CD4-positive, alpha-beta T cell treated with Interleukin-6 for 4 hours (primary cell): ENCODE measurements at places on chromosomes 1 and 21.
A peak's percentile ranks its signal among the peaks of the same experiment; 100 is the strongest.

GRCh38 chr1:156146020-156146768, 7.2 kb upstream of the SEMA4A start:
- peak; percentile 62 for DNase-seq

- no peak for DNase-seq
Measured at GRCh38 chr1:56780128-56780750, 39.0 kb downstream of the FYB2 start.

- no peak for DNase-seq
Measured at GRCh38 chr1:203282720-203283542, 22.4 kb upstream of the BTG2 start.

GRCh38 chr1:235106457-235106856, 22.2 kb downstream of the TOMM20 start:
- no peak for DNase-seq

- DNase-seq = no peak
Measured at GRCh38 chr1:236998546-236998945, 5.7 kb downstream of the MT1HL1 start.

DNA sequence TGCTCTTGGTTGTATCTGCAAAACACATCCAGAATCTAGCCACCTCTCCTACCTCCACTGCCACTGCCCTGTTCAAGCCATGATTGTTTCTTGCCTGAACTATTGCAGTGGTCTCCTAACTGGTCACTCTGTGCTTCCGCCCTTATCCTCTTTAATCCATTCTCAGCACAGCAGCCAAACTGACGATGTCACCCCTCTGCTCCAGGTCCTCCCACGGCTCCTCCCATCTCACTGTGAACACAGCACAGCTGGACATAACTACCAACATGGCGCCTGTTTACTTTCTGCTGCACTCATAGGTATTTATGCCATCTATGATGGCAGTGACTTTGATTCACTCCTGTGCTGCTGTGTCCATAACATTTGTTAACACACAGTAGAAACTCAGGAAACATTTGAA, 406.7 kb downstream of the DISC1 start:
- DNase-seq = no peak

DNA sequence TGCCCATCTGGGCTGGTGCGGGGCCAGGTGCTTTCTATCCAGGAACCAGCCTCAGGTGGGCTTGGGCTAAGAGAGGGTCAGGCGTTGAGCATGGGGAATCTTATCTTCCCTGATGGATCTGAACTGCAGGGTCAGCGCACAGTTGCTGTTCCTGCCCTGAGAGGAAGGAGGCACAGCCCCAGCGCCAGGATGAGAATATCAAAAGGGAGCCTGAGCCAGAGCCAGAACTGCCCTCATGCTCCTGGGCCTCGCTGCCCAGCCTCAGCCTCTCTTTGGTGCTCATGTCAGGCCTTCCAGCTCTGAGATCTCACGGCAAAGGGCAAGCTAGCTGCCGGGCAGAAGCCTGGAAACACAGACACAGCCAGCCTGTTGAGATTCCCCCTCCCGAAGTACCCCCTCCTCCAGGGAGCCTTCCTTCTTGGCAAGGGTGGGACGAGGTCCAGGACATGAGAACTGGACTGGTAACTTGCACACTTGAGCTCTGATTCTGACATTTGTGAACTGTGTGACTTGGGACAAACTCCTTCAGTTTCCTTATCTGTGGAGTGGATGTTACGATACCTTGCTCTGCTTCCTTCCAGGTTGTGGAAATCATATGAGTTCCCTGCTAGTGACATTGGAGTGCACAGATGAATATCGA, 1.2 kb upstream of the LAD1 start:
- DNase-seq = no peak

DNA sequence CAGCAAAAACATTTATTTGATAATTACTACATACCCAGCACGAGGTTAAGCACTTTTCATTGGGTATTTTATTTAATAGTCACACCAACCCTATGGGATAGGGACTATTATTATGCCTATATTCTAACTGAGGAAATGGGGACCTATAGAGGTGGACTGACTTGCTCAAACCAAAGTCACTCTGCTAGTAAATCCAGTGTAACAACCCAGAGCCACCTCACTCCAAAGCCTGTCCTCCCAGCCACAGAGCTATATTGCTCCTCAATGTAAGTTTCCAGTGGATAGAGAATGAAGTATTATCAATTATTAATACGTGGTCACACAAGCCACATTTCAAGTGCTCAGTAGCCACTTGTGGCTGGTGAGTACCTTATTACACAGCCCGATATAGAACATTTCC, 97.5 kb downstream of the RGS2 start:
- no peak for DNase-seq

DNA sequence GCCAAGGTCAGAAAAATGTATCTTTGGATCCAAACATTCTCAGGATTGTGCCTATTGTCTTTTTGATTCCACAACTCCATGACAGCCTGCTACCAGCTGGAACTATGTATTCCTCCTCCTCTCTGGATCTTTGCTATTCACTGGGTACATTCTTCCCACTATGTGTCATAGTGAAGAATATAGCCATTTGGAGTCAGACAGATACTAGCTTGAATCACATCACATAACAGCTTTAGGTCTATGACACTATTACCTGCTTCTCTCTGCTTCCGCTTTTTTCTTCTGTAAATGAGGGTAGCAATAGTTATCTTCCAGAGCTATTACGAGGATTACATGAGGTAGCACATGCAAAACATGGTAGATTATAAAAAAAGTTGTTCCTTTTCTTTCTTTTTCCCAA, 5.4 kb upstream of the EXO1 start:
- DNase-seq = no peak

DNA sequence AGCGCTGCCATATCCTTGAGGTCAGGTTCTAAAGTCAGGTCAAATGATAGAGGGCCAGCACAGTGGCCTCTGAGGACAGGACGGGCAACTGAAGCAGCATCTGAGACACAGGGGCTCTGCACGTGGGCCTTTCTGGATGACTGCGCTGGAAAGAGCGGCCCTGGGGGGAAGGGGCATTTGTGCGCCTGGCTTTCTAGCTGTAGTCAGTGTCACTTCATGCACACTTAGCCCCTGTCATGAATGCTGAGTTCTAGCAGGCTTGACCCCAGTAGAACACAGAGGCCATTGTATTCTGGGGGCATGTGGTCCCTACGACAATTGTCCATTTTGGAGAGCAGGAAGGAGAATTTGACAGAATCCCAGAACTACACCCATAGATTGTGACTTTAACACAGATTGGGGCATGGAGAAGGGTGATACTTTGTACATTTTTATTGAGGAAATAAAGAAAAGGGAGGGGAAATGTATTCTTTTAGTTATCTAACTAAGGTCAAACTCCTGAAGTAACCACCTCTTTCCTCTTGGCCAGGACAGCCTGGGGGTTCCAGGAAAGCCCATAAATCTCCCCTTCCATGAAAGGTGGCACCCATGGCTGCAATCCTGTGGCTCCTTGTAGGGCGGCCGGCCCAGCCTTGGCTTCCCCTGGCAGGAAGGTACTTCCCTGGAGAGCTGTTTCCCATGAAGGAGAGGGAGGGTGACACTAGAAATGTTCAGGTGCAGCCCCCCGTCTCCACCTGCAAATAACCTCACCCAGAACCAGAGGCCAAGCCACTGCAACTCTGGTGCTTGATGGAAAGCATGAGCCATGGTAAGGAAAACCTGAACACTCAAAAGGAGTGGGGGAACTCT, 34.4 kb downstream of the NTPCR start:
- DNase-seq = no peak

DNA sequence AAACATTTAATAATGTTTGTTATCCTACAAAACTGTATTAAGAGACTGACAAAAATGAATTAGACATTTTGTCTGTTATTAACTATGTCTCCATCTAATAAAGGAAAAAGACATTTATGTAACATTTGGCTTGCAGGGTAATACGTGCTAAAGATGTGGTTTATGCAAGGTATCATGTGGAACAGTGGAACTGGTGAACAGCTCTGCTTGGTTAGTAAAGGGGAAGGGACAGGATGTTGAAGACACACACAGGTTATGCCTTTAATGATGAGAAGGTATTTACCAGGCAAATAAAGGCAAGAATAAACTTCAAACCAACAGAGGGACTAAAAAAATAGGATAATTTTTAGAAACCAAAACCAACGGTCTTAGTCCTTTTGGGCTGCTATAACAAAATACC, 93.1 kb downstream of the UCHL5 start:
- DNase-seq = no peak

GRCh38 chr1:240739754-240740153, 127.8 kb upstream of the GREM2 start:
- DNase-seq = no peak

- no peak for DNase-seq
Measured at GRCh38 chr1:98344731-98345130, 316.8 kb upstream of the SNX7 start.

DNA sequence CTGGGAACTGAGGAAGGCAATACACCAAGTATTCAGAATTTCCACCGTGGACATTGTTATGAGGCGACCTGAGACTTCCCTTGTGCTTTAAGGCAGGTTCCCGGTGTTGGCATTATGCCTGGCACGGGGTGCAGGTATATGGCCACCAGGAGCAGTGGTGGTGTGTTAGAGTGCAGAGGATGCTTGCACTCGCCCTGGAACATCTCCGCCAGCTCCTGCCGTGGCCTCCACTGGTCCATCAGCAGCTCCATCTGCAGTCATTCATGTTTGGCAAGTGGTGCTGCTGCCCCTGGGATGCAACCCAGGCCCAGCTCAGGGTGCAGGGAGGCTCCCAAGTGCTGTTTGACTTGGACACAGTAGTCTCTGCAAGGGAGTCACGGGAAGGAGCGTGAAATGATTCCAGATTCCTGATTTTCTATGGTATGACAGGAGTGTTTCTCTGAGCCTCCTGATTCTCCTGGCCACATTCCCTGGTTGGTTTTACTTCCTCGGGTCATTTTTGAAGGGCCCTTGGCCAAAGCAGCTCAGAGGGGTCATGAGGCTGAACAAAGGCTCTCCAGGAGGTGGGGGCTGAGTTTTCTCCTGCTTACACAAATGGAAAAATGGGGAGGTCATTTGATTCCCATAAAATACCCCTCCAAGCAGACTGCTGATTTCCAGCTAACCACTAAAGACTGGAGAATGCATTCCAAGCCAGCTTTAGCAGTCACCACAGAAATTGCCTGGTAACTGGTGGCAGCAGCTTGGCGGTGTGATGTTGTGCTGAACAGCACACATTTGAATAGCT, 60.4 kb upstream of the PSEN2 start:
- no peak for DNase-seq

GRCh38 chr1:40739455-40740008, 44.1 kb upstream of the KCNQ4 start:
- DNase-seq = no peak

GRCh38 chr1:74471470-74471869, 40.9 kb downstream of the LRRC53 start:
- no peak for DNase-seq

- DNase-seq = no peak
Measured at GRCh38 chr1:224235813-224236493, 52.9 kb downstream of the DEGS1 start.

DNA sequence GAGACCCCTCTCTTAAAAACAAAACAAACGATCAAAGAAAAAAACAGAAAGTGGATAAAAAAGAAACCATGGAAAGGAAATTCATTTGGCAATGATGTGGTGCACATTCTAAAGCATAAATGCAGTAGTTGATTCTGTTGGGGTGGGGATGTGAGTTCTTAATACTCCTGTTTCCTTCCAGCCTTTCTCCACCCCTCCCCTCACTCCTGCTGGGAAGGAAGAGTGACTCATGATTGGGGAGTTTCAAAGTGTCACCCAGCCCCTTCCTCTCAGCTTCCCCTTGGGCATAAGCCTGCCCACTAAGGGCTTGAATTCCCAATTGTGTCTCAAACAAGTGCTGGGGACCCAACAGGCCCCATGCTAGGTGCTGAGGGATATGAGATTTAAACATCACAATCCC, 6.7 kb upstream of the PINK1 start:
- no peak for DNase-seq

GRCh38 chr1:213744780-213745179, 243.0 kb upstream of the PROX1 start:
- no peak for DNase-seq

- DNase-seq = no peak
Measured at GRCh38 chr21:31258073-31258472, 86.0 kb downstream of the TIAM1 start.

DNA sequence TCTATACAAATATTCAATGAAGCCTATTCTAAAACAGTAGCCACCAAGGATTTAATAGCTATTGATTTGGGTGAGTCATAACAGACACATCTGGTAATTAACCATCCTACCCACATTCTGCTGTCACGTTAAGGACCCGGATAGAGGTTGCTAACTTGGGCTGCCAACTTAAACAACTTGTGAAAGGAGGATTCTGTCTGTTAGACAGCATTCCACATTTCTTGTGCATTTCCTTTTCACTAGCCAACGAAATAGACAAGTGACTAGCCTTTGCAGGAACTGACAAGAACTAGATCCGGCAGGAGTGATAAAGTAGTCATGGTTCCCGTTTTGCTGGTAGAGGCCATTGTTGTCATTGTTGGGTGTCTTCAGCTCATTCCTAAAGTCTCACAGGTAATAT, 9.5 kb downstream of the DSCAM start:
- no peak for DNase-seq

DNA sequence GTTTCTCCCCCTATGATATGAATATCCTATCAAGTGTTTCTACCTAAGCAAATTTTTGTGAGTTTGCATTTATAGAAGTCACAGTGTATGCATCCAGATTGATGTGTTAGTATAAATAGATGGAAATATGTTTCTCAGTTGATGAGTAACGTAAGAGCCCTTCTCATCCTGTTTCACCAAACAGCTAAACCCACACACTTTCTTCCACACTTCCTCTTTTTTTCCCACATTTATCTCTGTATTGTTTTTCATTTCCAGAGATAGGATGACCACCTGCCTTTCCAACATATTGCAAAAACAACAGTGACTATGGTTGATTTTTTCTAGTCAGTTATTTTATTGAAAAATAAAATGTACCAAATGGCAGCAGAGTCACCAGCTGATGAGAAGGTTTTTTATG, 490.1 kb downstream of the NEGR1 start:
- DNase-seq = no peak

DNA sequence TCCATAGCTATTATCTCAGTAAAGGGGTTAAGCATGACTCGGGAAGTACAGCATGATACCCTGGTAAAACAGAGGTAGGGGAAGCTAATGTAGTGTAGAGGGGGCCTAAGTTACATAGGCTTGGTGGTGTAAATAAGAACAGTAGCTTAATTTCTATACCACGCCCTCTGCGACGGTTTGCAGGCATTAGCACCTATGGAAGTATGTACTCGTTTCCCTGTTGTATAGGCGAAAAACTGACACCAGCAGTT, 470 bp upstream of the NAXE start:
- peak; percentile 22 for DNase-seq

DNA sequence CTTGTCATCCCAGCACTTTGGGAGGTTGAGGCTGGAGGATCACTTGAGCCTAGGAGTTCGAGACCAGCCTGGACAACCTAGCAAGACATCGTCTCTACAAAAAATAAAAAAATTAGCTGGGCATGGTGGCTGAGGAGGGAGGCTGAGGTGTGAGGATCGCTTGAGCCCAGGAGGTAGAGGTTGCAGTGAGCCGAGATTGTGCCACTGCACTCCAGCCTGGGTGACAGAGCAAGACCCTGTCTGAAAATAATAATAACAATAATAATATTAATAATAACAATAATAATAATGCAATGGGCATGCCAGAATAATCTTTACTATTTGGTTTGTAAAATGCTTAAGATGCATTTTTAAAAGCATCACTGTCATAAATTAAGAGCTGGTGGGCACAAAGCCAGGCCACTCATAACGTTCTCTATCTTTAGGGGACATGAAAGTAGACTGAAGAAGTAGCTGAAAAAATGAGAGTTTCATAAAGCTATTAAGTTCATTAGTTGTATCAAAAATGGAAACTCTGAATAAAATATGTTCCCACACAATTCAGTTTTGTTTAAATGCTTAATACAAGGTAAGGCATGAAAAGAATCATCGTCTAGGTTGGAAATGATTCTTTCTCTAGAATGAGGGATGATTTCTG, 51.6 kb upstream of the ITPKB start:
- DNase-seq = no peak
